Pons (tissue), 1 donor: ENCODE measurements at places on chromosomes 16 and 17.

DNA sequence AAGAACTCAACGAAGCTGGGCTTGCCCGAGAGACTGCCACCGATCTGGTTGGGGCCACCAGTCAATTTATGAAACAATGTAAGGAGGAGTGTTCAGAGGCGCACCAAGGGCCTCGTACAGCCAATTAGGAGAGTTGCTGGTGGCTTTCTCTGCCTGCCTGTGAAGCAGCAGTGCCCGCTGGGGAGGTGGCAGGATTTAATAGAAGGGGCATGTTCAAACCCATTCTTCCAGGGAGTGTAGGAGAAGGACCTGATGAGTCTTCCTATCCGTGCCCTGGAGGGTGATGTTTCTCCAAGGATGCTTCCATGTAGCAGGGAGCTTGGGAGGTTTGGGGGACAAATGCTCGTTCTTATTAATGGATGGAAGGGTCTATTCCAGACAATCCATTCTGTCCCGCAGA is 178.4 kb downstream of the CCDC182 start:
- no peak for DNase-seq

- no peak for DNase-seq
These were observed 125.4 kb downstream of the IRX3 start for GRCh38 chr16:54160939-54161897.

GRCh38 chr17:65813306-65813705 is 251.9 kb upstream of the AXIN2 start:
- no peak for DNase-seq

DNA sequence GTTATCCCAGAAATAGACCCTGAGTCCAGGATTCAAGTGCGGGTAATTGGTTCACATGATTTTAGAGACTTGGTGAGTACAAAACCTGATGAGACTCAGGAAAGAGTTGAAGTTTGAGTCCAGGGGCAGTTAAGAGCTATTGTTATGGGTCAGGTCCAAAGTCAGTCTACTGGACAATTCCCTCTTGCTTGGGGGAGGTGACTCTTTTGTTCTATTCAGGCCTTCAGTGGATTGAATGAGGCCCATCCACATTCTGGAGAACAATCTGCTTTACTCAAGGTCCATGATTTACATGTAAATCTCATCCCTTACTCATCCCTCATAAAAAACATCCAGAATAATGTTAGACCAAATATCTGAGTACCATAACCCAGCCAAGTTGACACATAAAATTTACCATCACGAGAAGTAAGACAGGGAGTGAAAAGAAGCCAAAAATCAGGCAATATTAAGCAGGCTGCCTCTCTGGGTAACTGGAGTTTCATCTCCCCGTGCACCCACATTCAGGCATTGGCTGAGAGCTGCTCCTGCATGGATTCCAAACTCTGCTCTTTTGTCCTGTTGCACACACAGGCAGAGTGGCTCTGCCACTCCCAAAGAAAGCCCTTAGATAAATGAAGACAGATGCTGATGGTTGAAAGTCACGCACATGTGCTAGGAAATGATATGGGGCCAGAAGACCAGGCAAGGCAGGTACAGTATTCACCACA is 156.0 kb upstream of the SALL1 start:
- DNase-seq, result no peak

- DNase-seq, result no peak
These were observed 31.5 kb downstream of the PIPOX start for GRCh38 chr17:29074488-29074887.

DNA sequence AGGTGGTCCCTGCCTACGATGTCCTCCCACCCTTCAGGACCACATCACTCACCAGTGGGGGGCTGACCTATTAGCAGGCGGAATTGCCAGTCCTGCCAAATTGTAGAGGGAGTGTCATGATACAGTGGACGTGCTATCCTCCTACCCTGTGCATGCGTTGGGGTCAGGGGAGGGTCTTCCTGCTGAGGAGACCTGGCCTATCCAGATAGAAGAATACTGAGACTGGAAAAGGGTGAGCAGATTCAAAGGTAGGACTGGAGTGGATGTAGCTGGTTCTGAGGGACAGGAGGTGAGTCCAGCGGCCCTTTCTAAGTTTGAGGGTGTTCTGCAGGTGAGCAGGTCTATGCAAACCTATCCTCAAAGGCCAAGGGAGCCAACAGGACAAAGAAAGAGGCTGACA is 8.0 kb downstream of the PRSS41 start:
- DNase-seq, result no peak

DNA sequence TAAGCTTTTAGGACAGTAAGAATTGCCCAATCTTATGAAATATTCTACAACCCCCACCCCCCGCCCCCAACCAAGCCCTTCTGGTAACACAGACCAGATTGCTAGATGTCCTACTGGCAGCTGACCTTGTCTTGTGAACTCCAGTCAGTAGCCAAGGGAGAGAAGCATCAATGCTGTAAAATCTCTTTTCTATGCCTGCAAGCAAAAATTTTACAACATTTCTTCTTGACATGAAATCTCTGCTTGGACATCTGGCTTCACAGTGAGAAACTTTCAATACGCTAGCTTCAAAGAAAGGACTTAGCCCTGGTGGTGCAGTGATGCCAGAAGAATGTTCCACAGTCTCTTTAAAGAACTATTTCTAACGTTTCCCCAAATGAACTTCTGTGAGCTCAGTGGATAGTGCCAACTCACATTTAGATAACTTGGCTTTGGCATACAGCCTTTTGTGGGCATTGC is 169.3 kb upstream of the AXIN2 start:
- DNase-seq, result peak; percentile 22

DNA sequence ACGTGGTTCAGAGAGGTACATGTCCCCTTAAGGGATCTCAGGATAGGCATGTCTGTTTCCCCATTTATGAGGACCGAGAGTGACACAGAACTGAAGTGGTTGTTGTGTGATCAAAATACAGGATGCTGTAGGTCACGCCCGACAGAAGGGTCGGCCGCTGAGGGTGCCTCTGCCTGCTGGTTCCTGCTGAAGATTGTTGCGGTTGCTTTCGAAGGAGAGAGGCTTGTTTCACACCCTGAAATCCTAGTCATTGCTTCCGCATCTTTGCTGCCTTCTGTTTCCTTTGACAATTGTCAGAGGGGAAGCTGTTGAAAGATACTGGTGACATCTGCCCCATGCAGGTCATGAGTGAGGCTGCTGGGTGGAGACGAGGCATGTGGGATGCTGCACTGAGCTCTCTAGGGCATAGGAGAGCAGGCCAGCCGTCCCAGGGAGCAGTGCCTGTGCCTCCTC is 3.8 kb upstream of the NAT9 start:
- peak; percentile 86 for DNase-seq

- peak; percentile 96 for DNase-seq
These were observed 22.5 kb downstream of the SLC6A2 start for GRCh38 chr16:55678161-55678821.
